Stimulated activated CD8-positive, alpha-beta memory T cell treated with anti-CD3 and anti-CD28 coated beads, Interleukin-7, amount 100 ng/mL, for 24 hours (primary cell): ENCODE measurements at places on chromosomes 5 and 9.

DNA sequence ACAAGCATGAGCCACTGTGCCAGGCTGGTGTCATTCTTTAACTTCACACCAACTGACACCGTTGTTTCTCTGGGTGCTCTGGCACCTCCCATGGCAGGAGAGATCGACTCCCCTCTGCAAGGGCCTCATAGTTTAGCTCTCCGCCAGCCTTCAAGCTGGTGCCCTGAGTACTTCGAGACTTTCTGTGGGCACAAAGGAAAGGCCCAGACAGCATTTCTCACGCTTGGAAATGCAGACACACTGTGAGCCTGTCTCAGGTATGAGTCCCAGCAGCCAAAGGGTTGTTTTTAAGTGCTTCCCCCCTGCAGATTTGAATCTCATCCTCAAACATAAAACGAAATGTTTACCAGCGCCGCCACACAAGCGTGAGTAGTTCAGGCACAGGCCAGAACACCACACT is 11.1 kb upstream of the TCF7 start:
- no peak for DNase-seq

DNA sequence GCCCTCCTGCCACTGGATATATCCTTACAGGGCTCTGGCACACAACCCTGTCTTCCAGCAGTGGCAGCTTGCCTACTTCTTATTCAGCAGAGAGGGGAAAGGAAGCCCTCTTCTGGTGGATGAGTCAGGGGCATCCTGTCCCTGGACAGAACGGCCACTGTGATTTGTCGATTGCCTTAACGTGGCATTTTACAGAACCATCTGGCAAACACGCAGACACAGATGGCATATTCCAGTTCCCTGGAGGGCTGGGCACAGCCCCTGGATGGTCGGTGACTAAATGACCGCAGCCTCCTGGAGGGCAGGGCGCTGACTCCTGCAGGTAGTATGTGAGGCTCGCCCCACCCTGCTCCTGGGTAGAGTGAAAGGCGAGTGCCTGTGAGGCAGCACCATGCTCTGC is 62.1 kb downstream of the DCP2 start:
- DNase-seq = no peak

DNA sequence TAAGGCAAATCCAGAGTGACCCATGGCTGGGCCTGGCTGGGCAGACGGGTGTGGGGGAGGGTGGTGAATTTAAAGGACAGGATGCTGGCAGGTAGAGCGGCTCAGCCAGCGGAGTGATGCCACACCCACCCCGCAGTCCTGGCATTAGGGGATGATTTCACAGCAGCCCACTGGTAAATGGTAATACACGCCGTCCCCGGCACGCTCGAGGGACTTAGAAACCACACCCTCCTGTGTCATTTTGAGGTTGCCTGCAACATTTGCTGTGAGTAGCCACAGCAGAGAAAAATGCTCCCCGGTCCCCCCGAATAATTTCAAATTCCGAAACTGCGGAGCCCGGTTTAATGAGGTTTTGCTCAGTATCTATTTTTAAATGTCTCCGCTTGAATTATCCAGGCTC is 71.3 kb upstream of the FCN2 start:
- DNase-seq = no peak

DNA sequence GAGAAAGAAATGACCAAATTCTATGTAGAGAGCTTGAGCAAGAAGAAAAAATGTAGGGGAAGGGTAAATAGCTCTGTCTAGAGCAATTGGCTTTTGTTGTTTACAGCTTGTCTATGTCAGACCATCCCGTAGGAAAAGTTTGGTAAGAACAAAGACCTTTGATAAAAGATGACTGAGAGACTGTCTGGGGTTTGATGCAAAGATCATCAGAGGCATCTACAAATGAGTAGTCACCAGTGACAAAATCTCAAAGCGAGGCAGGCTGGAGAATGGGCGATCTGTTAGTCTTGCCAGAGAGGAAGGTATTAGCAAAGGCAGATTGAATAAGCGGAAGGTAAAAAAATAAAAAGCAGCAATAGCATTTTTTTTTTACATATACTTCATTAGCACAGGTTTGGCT is 125.0 kb upstream of the RASGRF2 start:
- no peak for DNase-seq

- DNase-seq = no peak
Measured at GRCh38 chr5:52725808-52726207, 61.9 kb upstream of the ITGA1 start.

- no peak for DNase-seq
Measured at GRCh38 chr9:82031538-82032280, 43.1 kb downstream of the SPATA31D1 start.
